ENCODE measurements at places on chromosomes 2 and 18.

GRCh38 chr2:55500025-55500424 lies 19.5 kb upstream of the CFAP36 start:
- DNase-seq = no peak

- no peak for DNase-seq
Measured at GRCh38 chr2:128930101-128930500, 611.4 kb upstream of the HS6ST1 start.

DNA sequence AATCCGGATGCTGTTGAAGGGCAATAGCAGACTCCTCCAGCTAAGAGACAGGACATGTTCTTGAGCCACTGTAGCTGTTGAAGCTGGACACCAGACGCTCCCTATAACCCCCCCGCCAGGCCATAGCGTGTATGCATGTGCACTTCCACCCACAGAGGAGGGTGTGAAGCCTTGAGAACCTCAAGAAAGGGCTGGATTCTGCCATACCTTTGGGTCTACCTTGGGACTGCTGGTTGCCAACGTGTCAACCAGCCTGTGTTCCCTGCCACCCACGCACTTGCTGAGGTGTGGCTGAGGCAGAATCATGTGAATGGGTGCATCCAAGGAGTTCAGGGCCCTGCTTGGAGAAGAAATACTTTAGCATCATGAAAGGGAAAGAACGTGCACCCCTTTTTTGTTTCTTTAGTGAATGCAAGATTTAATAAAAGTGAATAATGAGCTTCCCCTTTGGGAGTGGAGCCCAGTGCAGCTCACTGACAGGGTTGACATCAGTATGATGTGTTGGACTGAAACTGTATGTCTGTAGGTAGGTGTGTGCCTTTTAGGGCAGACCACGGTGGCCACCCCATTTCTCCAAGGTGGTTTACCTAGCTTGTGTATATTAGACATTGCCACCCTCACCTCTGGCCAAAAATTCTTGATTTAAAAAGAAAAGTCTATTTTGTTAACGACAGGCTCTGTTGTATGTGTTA lies 198.3 kb downstream of the MGAT5 start:
- DNase-seq = no peak

- no peak for DNase-seq
Measured at GRCh38 chr18:69484699-69485396, 84.2 kb downstream of the DOK6 start.

- DNase-seq = no peak
Measured at GRCh38 chr2:69518841-69519240, 81.6 kb upstream of the NFU1 start.

GRCh38 chr2:110876167-110876999 lies 144.0 kb downstream of the ACOXL start:
- no peak for DNase-seq

GRCh38 chr2:39629646-39630045 lies 36.1 kb upstream of the TMEM178A start:
- no peak for DNase-seq

GRCh38 chr2:234841321-234842015 lies 110.3 kb upstream of the SH3BP4 start:
- DNase-seq = no peak

- DNase-seq = peak; percentile 44
Measured at GRCh38 chr2:37653805-37654378, 17.6 kb downstream of the CDC42EP3 start.

GRCh38 chr2:81324046-81324445 lies 1019.5 kb upstream of the LRRTM1 start:
- DNase-seq = no peak

- DNase-seq = no peak
Measured at GRCh38 chr2:83221258-83221657, 1237.8 kb downstream of the SUCLG1 start.

DNA sequence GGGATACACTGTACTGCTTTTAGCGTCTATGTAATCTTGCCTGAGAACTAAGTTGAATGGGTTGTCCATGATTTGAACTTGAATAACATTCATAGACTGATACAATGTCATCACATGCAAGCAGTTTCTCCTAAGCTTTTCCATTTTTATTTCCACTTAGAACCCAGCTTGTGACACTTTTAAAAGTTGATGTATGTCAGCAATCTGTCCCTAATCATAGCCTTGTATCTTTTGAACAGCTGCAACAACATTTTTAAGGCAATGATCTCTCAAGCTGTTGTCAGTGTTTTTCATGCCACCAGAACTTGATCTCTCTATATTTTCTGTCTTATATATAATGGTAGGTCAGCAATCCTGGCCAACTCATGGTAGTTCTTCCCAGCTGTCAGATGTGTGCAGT lies 185.0 kb downstream of the DOK6 start:
- DNase-seq = no peak

GRCh38 chr2:136238286-136239078 lies 120.5 kb upstream of the CXCR4 start:
- DNase-seq = peak; percentile 60

- DNase-seq = no peak
Measured at GRCh38 chr2:102273619-102274211, 37.6 kb upstream of the IL1RL1 start.

DNA sequence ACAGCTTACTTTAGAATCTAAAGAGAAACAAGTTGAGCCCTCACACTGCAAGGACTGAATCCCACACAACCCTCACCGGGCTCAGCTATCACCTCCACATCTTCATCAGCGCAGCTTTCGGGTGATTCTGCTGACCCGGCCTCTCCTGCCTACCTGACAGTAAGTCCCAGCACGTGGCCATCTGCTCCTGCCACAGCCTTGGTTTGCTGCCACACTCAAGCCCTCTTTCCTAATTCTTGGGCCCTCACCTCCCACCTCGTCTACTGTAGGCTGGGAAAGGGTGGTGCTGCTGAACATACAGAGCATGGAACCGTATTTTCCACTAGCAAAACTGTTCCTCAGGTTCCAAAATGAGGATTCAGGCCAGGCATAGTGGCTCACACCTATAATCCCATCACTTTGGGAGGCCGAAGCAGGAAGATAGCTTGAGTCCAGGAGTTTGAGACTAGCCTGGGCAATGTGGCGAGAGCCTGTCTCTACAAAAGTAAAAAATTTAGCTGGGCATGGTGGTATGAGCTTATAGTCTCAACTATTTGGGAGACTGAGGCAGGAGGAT lies 55.3 kb upstream of the HAAO start:
- DNase-seq = no peak

DNA sequence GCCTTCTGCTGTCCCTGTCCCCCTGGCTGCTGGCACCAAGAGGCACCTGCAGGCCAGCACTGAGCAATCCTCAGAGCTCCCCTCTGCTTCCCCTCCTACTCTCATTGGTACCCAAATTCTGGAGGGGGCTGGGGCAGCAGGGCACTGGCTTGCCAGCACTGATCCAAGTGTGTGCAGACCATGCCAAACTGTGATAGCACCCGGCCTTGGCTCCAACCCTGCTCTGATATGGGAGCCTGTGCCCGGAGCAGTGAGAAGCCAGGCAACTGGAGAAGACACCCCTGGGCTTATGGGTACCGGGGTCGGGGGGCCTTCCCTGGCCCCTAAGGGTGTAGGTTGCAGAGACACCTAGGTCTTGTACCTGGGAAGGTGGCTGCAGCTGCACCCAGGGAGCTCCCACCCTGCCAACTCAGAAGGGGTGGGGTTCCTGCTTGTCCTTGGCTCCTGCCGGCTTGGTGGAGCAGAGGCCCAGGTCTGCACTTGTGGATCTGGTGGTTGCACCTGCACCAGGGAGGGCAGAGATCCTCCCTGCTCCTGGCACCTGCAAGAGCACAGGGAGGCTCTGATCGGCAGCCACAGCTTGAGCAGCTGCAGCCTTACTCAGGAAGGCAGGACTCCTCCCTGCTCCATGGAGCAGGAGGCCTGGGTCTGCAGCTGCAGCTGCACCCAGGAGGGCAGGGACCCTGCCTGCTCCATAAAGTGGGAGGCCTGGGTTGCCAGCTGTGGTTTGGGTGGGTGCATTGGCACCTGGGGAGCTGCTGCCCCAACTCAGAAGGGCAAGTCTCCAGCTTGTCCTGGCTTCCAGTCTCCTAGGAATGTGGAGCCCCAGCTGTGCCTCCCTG lies 96.3 kb downstream of the BCL2L11 start:
- DNase-seq = no peak

DNA sequence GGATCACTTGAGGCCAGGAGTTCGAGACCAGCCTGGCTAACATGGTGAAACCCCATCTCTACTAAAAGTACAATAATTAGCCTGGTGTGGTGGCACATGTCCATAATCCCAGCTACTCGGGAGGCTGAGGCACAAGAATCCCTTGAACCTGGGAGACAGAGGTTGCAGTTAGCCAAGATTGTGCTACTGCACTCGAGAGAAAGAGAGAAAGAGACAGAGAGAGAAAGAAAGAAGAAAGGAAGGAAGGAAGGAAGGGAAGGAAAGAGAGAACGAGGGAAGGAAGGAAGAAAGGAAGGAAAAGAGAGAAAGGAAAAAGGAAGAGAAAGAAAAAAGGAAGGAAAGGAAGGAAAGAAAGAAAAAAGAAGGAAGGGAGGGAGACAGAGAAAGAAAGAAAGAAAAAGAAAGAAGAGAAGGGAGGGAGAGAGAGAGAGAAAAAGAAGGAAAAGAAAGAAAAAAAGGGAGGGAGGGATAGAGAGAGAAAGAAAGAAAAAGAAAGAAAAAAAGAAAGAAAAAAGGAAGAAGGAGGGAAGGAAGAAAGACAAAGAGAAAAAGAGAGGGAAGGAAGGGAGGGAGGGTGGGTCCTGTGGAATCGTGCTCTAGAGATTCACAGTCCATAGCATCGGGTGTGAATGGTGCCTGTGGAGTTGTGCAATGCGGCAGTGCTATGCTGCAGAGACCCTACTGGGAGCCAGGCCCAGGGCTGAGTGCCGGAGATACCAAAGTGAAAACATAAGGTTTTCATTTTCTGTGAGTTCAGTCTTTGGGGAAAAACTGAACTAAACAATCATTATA lies 4.6 kb upstream of the SDC1 start:
- DNase-seq = no peak

DNA sequence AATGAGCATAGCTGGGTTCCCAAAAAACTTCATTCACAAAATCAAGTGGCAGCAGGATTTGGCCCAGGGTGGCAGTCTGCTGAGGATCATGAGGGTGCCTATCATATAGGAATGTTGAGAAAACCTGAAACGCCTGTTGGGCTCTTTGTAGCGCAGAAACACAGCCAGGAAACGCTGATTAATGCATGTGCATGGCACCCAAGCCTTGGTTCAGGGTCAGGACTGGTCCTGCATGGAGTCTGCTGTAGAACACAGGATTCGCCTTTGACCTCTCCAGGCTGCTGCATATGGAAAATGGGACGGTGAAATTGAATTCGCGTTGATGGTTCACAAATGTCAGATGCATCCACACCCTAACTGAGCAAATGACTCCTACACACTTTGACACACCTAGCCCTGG lies 227.9 kb upstream of the COPS8 start:
- DNase-seq = no peak

DNA sequence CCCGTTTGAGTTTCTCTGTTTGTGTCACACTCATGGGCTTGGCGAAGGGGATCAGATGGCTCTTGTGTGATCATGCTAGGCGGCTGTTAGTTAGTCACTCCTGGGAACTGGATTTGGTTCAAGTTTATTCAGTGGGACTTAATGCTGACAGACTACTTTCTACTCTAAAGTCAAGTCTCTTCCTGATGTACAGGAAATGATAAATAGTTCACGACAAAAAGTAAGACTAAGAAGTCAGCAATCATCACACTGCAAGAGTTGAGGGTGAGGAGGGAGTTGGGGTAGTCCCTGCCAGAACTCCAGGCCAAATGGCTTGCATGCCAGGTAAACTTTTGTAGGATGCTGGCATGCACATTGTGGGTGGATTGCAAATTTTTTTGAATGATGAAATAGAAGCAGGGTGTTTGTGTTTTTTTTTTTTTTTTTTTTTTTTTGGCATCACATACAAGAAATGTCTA lies 25.1 kb upstream of the CCL20 start:
- DNase-seq = no peak

GRCh38 chr18:58288921-58289797 lies 245.1 kb downstream of the NEDD4L start:
- peak; percentile 56 for DNase-seq

GRCh38 chr2:232687382-232688160 lies 9.6 kb upstream of the GIGYF2 start:
- DNase-seq = no peak

DNA sequence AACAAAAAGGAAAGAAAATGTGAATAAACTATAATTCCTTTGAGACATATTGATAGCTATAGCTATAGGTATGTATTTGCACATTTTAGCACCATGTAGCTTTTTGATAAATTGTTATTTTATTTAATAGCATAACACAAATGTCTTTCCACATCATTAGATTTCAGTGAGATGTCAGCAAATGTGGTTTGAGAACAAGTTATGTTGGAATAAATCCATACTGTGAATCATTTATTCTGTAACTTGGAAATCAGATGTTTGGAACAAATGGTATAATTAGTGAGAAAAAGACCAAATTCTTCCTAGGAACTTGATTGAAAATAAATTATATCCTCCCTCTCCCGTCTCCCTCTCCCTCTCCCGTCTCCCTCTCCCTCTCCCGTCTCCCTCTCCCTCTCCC lies 62.8 kb downstream of the NABP1 start:
- no peak for DNase-seq

DNA sequence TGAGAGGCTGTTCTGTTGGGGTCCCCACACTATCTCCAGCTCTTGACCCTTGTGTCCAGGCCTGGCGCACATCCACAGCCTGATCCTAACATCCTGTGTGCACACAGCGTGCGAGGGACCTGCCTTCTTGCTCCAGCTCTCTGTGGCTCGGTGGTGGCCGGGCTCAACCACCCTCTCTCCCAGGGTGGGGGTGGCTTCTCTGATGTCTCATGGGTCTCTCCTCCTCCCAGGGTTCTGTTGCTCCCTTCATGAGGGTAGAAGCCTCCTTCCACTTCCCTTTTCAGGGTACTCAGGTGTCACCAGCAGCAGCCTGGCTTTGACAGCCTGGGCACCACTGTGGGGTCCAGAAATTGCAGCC lies 196.9 kb upstream of the RAB6C start:
- DNase-seq = no peak

DNA sequence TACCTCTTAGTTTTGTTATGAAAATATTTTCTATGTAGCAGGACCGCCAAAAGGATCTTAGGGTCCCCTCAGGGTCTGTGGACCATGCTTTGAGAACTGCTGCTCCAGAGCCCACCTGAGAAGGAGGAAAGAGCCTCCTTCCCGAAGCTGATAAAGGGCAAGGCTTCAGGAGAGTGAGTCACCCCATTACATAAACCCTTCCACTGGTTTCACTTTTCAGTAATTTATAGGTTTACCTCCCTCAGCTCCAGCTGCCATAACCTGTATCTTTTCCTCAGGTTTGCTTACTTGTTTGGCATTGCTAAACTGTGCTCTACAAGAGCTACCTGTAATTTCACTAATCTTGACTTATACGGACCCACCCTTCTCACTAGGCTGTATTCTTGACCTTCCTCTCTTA lies 6.6 kb downstream of the TTLL4 start:
- DNase-seq = no peak

- no peak for DNase-seq
Measured at GRCh38 chr2:154992826-154993225, 294.3 kb downstream of the KCNJ3 start.

DNA sequence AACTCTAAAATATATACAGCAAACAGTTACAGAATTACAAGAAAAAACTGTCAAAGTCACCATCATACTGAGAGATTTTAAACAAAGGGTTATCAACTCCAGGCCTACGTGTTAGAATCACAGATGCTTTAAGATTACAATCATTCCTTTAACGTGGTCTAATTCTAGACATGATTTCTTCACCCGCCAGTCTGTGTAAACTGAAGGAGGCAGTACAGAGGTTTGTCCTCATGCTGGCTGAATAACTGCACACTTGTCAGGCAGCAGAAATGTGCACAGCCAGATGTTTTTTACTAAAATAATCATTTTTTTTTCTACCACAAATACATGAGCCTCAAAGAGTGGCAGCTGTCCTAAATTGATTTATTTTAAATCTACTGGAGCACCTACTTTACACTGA lies 15.5 kb upstream of the NEURL3 start:
- DNase-seq = no peak
